ENCODE measurements at places on chromosomes 2 and 18. TPM values are rescaled to one million over a fixed set of nuclear protein-coding genes. Genes with fewer than 3 reads are reported as not detected.

The PRKAG3 gene
- total RNA-seq: not detected

The UGT1A5 gene
- not detected for total RNA-seq

The MTLN gene
- total RNA-seq: 62.8 TPM

The SNRNP27 gene
- 70.1 TPM for total RNA-seq

The POTEJ gene
- not detected for total RNA-seq

The NEU4 gene
- not detected for total RNA-seq

The AGXT gene
- total RNA-seq: not detected

The MAP3K19 gene
- not detected for total RNA-seq

The C2orf78 gene
- not detected for total RNA-seq

The ANKRD30BL gene
- total RNA-seq: not detected

The FN1 gene
- 551 TPM for total RNA-seq

The CNNM3 gene
- 4.3 TPM for total RNA-seq

The DLGAP1 gene
- total RNA-seq: 27.5 TPM

The CROCC2 gene
- not detected for total RNA-seq

The PSMA8 gene
- total RNA-seq: not detected

The PLGLB1 gene
- total RNA-seq: 1.7 TPM

The ABCB11 gene
- 0.03 TPM for total RNA-seq

The MATN3 gene
- total RNA-seq: 0.34 TPM

The GKN2 gene
- not detected for total RNA-seq

The PIK3C3 gene
- 68.1 TPM for total RNA-seq

The DYSF gene
- 0.56 TPM for total RNA-seq

The NAT8 gene
- 2.4 TPM for total RNA-seq

Measured in SK-MEL-5 (cell line).